IPS-NIHi11 (cell line): ENCODE measurements at places on chromosomes 3 and 15.

DNA sequence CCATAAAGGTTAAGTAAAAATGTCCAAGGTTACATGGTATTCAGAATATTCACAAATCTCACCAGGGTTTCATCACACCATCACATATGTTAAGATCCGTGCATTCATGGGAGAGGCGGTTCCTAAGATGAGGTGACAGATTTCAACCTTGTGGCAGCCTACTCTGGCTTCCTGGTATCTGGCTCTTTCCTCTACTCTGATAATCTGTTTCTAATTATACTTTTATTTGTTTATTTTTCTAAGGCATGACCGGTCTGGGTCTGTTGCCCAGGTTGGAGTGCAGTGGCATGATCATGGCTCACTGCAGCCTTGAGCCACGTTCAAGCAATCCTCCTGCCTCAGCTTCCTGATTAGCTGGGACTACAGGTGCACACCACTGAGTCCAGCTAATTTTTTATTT is 34.4 kb downstream of the RAF1 start:
- DNase-seq = no peak

GRCh38 chr3:138439646-138440045 is 5.2 kb downstream of the ESYT3 start:
- no peak for DNase-seq

- DNase-seq = no peak
These were observed 157.7 kb downstream of the CGGBP1 start for GRCh38 chr3:87901141-87901540.

DNA sequence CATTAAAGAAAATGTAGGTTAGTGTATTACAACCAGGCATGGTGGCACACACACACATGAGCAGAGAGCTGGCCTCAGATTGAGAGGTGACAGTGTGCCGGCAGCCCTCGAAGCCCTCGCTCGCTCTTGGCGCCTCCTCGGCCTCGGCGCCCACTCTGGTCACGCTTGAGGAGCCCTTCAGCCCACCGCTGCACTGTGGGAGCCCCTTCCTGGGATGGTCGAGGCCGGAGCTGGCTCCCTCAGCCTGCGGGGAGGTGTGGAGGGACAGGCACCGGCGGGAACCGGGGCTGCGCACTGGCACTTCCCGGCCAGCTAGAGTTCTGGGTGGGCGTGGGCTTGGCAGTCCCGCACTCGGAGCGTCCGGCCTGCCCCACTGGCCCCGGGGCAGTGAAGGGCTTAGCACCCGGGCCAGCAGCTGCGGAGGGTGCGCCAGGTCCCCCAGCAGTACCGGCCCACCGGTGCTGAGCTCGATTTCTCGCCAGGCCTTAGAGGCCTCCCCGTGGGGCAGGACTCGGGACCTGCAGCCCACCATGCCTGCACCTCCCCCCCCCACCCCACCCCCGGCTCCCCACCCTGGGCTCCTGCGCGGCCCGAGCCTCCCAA is 80.4 kb upstream of the TMEM158 start:
- no peak for DNase-seq

- DNase-seq = peak; percentile 63
These were observed 112.5 kb downstream of the ADAMTS9 start for GRCh38 chr3:64575211-64575844.

DNA sequence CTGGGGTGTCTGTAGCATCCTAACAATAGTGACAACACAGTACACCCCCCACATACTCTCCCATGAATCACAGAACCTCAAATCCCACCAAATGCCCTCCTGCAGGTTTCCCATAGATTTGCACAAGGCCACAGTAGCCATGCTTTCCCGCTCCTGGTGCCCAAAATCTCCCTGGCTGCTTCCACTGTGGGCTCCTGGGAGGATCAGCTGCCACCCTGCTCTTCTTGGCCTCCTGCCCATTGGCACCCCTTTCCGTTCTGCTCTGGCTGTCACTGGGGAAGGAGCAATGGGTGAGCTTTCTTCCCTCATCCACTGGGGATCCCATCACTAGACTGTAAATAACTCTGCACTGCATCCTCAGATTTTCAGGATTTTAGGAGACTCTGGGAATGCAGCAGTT is 92.1 kb upstream of the SLC24A5 start:
- no peak for DNase-seq
